Left renal pelvis (tissue), 4 donors: ENCODE measurements at places on chromosomes 16 and 17. TPM values are rescaled to one million over a fixed set of nuclear protein-coding genes. Genes with fewer than 3 reads are reported as not detected.

SHISA9 gene
- polyA plus RNA-seq: 2.9 TPM

DNA sequence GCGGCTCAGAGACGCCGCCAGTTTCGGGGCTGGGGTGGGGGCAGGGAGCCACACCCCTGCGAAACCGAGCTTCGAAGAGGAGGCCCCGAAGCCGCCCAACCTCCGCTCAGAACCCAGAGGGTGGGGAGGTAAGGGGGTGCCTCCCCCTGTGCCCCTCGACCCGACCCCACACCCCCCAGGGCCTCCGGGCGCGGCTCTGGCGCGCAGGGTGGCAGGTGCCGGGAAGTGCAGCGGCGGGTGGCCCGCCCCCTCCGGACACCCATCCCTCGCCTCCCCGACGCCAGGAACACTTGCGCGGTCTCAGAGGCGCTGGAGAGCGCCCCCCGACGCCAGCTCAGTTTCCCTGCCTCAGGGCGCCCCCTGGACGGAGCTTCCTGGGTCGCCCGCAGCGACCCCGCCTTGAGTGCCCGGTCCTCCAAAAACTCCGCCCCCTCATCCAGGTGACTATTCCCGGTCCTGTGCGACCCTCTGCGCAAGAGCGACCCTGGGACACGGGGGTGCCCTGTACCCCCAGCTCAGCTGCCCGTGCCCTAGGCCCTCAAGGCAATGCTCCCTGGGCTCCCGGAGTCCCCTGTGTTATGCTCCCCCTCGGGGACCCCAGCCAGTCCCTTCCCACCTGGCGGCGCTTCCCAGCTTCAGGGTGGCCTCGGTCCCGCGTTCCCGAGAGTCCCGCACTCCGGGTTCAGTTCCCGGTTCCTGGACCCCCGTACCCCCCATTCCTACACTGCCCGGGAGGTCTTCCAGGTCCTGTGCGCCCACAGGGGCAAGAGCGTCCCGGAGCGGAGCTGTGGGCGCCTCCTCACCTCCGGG is 562 bp downstream of the PPL start:
- no peak for DNase-seq

GRCh38 chr16:87644596-87644995 is 42.3 kb downstream of the JPH3 start:
- no peak for DNase-seq

ADAM11 gene
- 3.1 TPM for polyA plus RNA-seq
